Dermis blood vessel endothelial cell (primary cell): ENCODE measurements at places on chromosomes 7 and 10. TPM values are rescaled to one million over a fixed set of nuclear protein-coding genes. Genes with fewer than 3 reads are reported as not detected.

- DNase-seq, result no peak
Observed at GRCh38 chr7:108503112-108504026, 22.6 kb downstream of the PNPLA8 start.

- no peak for DNase-seq
Observed at GRCh38 chr10:17077346-17077781, 52.2 kb downstream of the CUBN start.

GRCh38 chr7:28605427-28606085 is 193.2 kb downstream of the CREB5 start:
- DNase-seq, result peak; percentile 73

- DNase-seq, result no peak
Observed at GRCh38 chr10:23604613-23605012, 165.7 kb downstream of the OTUD1 start.

- DNase-seq, result peak; percentile 37
Observed at GRCh38 chr7:102897211-102897631, 15.6 kb upstream of the LRRC17 start.

DNA sequence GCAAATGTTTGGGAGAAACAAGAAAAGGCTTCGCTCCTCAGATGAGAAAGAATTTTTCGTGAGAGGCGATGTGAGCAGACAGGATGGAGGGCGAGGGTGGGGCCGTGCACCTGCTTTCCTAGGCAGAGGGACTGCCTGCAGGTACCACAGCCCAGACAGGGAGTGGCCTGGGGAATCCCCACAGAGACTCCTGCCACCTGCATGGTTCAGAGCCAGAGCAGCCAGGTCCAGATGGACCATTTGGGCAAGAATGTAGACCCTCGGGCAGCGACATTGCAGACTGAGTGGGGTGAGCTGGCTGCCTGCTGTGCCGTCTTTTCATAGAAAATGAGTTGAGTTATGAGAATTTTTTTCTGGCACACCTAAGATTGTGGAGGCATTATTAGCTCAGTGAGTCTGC is 216.8 kb downstream of the SNX10 start:
- DNase-seq, result no peak

DNA sequence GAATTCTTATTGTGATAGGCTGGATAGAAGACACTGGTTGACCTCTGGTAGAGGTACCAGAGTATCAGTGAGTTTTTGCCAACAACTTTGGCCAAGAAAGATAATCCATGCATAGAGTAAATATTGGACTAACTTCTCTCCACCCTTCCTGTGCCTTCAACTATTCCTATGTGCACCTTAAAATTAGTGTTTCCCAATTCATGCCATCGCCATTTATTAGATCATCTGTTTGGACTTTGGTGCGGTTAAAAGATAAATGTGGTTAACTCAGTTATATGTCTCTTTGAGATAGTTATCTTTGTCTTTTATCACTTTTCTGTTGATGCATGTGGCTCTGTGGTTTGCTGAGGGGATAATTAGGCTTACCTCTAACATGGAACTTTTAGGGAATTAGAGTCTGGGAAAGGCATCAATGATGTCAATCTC is 4.6 kb downstream of the PAPSS2 start:
- DNase-seq, result no peak

GRCh38 chr7:42730586-42730985 is 181.3 kb downstream of the C7orf25 start:
- no peak for DNase-seq

GRCh38 chr10:33091201-33091600 is 133.2 kb upstream of the ITGB1 start:
- DNase-seq, result no peak

GRCh38 chr10:130479926-130480325 is 343.7 kb downstream of the GLRX3 start:
- no peak for DNase-seq

DNA sequence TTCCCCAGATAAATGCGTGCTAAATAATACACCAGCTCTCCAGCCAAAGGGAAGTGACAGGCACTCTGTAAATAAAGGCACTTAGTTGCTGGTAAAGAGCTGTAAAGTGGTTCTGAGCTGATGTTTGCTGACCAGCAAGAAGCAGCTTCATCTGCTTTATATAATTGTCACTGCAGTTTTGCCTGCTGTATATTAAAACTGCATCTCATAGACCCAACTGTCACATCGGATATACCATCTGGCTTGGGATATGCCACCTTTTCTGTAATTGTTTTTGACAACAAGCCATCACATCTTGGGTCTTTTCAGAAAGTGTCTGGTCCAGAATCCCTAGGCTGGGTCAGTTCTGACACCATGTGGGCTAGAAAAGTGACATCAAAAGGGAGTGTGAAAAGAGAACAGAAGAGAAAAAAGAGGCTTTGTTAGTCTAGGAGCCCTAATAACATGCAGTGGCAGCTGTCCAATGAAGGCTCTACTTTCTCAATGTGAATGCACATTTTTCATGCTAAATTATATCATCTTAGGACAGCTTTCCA is 697.6 kb downstream of the KCNMA1 start:
- DNase-seq, result no peak

DNA sequence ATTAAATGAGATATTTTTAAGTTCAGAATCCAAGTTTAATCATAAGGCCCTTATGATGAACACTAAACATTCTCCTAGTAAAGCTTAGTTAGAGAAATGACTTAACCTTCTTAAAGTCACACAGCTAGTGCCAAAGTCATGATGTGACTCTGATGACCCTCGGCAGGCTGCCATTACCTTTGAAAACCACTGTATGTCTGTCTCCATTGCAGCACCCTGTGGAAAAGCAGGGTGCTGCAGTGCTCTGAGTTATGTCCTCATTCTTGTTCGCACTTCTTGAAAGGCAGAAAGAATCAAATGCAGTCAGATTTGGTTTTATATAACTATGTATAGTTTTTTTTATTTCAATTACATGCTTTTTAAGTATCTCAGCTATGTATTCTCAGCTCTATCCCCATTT is 105.0 kb downstream of the PHTF2 start:
- DNase-seq, result peak; percentile 1

DNA sequence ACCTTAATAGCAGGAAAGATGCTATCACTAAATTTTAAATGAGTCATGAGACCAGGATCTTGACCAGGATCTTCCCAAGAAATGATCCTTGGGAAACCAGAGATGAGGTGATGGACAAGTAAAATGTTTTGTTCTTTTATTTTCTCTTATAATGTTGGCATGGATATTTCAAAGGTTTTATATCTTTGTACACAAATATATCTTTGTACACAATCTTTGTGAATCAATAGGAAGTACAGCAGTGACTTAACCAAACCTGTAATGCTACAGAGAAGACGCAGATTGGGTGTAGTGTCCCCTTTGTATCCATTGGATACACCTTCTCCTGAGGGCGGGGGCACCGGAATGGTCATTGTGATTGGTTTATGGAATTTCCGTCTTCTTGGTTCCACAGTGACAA is 180.1 kb upstream of the CCDC6 start:
- DNase-seq, result no peak

GRCh38 chr10:59008452-59008851 is 168.0 kb upstream of the PHYHIPL start:
- no peak for DNase-seq

GRCh38 chr10:113036619-113037018 is 86.6 kb downstream of the TCF7L2 start:
- no peak for DNase-seq

Gene MAGI2
- 1.8 and 2.4 TPM in 2 replicates for total RNA-seq

Gene ATXN7L1
- total RNA-seq, result 5.8 and 8.8 TPM in 2 replicates

Gene HABP2
- under 0.01 and 0.19 TPM in 2 replicates for total RNA-seq

Gene TDRD1
- under 0.01 TPM in 2 replicates for total RNA-seq

Gene TMEM26
- not detected in 2 replicates for total RNA-seq

Gene ZNF33B
- 15.7 and 32.8 TPM in 2 replicates for total RNA-seq
